ENCODE measurements at places on chromosomes 16 and 17.

DNA sequence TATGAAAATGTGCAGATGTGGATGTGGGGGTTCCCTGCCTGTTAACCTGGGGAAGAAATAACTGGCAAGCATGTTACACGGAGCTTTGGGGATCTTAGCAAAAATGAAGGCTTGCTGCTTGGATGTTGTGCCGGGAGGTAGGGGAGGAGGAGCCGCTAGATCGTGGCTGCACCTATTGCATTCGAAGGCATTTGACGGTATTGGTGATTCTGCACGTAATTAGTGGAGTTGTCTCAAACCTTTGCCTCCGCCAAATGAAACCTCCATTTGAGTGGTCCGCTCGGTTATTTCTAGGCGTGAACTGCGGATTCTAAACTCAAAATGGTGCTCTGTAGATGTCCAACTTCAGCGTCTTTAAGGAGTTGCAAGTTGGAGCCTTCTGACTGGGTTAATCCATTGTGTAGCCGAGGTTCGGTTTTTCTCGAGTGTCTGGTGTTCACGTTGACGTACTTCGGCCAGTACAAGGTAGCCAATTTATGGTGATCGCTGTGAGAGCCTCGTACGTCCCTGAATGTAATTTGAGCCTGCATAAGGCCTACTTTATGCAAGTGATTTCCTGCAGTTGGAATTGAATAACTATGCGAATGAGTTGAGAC lies 1.5 kb downstream of the TNRC6C start:
- no peak for DNase-seq

- no peak for DNase-seq
Observed at GRCh38 chr16:20612551-20613480, 36.6 kb upstream of the ACSM2B start.

- no peak for DNase-seq
Observed at GRCh38 chr17:42555122-42555622, 2.4 kb downstream of the HSD17B1 start.

DNA sequence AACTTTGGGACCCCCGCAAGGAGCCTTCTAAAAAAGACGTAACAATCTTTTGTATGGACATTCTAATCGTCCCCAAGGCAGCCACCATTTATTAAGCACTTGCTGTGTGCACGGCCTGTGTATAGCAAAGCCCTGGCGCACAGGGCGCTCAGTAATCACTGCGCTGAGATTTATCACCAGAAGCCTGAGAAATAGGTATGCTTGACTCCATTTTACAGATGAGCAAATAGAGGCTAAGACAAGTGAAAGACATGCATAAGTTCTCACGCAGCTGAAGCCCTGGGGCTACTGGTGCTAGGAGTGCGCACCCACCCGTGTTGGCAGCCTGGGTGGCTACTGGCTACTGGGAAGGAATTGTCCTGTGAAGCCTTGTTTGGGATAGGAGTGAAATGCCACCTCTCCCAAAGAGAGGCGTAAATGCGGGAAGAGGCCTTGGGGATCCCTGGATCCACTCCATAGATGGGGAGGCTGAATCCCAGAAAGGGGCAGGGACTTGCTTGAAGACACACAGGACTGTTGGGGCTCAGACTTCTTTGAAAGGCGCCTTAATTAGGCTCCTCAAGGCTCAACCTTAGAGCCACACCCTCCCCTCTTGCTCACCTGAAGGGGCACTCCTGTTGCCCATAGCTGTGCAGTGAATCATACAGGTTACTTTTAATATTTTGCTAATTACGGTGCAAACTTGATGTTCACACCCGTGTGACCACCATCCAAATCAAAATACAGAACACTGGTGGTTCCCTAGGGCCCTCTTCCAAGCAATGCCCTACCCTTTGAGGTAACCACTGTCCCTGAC lies 634 bp upstream of the NATD1 start:
- DNase-seq, result no peak

- DNase-seq, result peak; percentile 31
Observed at GRCh38 chr17:32861981-32862380, 14.9 kb downstream of the MYO1D start.

DNA sequence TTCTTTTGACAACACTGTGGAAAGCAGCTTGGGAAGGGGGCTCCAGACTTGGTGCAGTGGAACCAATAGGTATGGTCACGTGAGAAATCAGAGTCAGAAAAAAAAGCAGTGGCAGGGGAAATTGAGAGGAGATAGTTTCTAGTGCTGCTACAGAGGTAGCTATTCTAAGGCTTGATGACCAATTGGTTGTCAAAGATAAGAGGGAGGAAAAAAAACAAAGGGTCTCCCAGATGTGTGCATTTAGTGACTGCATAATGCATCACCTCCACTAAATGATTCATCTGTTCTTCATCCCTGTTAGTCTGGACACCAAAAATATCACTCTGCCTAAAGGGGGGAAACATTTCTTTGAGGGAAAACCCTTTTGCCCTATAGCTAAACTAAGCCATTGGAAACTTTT lies 56.5 kb downstream of the PIGL start:
- DNase-seq, result no peak

DNA sequence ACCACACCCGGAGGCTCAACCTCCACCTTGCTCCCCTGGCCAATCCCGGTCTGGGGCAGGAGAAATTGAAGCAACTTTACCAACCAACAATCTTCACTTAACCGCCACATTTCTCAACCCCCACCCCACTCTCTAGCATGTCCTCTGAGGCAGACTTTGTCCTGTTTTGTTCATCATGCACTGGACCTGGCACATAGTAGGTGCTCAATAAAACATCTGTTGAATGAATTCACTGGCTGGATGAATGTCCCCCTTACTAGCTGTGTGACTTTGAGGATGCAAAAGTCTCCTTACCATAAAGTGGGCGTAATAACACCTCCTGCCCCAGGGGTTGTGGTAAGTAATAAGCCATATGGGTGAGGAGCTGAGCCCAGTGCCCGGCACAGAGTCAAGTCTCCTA lies 5.8 kb downstream of the SPPL2C start:
- DNase-seq, result no peak

DNA sequence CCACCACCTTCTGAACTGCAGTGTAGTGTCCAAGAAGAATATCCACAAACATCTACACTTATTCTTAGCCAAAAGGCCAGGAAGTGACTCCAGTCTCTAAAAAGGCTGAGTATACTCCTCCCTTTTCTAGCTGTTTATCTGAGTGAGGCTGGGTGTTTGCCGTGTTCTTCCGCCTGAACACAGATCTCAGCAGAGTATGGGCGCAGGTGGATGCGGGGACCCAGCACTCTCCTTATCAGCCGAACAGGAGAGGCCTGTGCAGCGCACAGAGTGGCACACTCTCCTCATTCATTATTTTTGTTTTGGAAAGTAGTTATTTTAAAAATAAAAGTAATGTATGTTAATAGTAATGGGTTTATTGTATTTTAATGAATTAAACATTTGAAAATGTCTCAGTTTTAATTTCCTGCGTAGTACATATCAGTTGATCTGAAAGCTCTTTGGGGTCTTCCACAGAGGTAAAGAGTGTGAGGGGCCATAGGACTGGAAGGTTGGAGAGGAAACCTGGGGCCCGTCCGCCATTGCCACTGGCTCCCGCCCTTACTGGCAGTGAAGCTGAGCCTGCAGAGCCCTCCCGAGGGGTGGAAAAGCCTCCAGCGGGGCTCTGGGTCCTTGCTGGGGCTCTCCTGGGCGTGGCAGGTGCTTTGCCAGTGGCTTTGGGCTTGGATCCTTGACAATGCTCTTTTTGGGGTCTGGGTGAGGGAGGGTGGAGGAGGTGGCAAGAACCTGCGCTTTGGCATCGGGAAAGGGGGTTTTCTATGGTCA lies 53.8 kb downstream of the PDPK1 start:
- no peak for DNase-seq

- DNase-seq, result no peak
Observed at GRCh38 chr17:31269578-31269983, 27.5 kb downstream of the OMG start.

DNA sequence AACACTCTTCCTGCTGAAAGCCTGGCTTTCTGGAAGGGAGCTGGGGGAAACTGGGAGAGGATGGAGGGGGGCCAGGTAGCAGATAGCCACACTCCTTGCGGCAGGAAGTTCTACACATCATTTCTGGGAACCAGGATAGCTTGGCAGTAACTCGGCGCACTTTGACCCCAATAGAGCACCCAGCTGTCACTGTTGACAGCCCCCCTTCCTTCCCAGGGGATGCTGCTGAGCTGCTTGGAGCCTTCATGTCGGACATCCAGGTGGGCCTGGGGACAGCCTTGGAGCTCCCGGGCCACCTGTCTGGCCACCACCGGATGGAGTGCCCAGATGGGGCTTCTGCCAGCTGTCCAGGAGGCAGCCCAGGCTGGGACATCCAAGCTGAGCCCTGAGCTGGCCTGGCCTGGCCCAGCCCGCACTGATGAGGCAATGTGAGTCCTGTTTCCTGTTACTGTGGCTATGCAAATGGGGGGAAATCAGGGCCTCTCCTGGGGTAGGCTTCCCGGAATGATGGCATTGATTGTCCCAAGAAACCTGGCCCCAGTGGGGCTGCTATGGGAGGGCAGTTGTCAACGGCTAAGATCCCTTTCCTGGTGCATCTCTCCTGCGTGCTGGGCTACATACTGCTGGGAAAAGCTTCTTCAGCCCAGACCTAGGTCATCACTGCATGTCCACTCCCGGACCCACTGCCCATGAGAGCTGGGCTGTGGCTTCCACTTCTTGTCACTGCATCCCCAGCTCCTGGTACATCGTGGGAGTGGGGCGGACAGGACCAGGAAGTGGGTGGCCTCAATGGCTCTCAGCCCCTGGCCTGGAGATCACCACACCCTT lies 50.0 kb downstream of the SOCS1 start:
- DNase-seq, result peak; percentile 97

- no peak for DNase-seq
Observed at GRCh38 chr17:61574542-61575351, 16.3 kb downstream of the NACA2 start.

GRCh38 chr17:9367156-9367555 lies 208.5 kb downstream of the STX8 start:
- peak; percentile 57 for DNase-seq

GRCh38 chr16:78140818-78141466 lies 41.5 kb downstream of the WWOX start:
- no peak for DNase-seq

- no peak for DNase-seq
Observed at GRCh38 chr17:77794846-77795245, 163.7 kb upstream of the TNRC6C start.

GRCh38 chr17:76720211-76720610 lies 6.2 kb downstream of the JMJD6 start:
- no peak for DNase-seq

GRCh38 chr17:60442271-60443173 lies 20.2 kb downstream of the CHCT1 start:
- peak; percentile 50 for DNase-seq

DNA sequence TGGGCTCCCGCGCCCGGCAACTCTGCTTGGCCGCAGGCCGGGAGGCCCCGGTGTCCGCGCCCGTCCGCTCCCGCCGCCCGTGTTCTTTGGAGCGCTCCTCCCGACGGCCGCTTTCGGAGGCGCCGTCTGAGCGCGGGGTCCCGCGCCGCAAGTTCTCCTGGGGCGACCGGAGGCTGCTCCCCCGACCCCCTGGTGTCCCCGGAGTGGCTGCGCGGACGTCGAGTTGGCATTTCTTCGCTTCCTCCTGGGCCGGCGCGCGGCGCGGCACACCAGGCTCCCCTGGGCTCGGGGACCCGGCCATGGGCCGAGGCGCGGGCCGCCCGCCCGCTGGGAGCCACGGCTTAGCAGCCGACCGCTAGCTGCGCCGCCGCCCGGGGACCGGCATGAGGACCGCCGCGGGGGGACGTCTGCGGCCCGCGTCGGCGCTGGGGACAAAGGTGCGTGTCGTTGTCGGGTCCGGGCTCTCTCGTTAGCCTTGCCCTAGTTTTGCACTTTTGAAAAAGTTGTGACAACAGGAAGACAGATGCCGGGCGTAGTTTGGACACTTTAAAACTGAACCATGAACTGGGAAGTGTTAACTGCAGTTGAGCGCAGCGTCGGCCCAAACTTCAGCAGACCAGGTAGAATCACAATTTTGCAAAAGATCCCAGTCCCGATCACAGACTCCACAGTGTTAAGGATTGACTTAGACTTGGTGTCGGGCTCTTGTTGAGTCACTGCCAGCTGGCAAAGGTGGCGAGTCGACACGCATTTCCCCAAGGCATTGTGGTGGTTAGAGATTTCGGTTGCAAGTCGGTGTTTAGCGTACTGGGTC lies 700 bp downstream of the UBN1 start:
- DNase-seq, result peak; percentile 46

DNA sequence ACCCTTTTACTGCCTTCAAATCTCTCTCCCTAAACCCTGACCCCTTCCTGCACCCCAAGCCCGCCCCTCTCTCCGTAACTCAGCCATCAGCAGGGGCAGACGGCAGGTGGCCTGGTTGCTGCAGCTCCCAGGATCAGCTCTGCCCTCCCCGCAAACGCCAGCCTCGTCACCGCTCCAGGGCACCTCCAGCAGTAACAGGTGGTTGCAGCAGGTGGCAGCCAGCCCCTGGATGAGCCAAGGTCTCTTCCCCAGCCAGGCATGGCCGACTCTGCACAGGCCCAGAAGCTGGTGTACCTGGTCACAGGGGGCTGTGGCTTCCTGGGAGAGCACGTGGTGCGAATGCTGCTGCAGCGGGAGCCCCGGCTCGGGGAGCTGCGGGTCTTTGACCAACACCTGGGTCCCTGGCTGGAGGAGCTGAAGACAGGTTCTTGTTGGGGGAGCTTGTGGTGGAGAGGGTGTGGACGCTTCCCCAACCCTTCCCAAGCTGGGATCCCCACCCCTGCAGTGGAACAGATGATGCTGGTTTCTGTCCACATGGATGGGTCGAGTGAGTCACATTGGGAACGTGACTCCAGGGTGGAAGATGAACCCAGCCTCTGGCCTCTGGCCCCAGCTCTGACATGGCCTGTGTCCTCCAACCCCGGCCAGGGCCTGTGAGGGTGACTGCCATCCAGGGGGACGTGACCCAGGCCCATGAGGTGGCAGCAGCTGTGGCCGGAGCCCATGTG lies 558 bp downstream of the HSD3B7 start:
- no peak for DNase-seq

GRCh38 chr16:80345701-80346100 lies 195.1 kb upstream of the DYNLRB2 start:
- DNase-seq, result no peak

GRCh38 chr16:16073891-16074881 lies 124.8 kb downstream of the ABCC1 start:
- DNase-seq, result peak; percentile 45

DNA sequence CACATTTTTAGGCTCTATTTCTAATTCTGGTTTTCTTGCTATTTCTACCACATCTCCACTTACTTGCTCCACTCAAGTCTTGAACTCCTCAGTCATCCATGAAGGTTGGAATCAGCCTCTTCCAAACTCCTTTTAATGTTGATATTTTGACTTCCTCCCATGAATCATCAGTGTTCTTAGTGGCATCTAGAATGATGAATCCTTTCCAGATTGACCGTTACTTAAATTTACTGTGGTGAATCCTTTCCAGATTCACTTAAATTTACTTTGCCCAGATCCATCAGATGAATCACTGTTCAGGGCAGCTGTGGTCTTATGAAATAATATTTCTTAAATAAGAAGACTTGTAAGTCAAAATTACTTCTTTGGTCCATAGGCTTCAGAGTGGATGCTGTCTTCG lies 32.4 kb downstream of the CLTC start:
- DNase-seq, result peak; percentile 49

- no peak for DNase-seq
Observed at GRCh38 chr16:17371299-17371698, 99.5 kb downstream of the XYLT1 start.

Measured in suppressor macrophage treated with lipopolysaccharide for 1 hour (primary cell).